ENCODE measurements at places on chromosomes 1 and 21.

GRCh38 chr1:68233202-68233601 is 879 bp upstream of the WLS start:
- no peak for DNase-seq

DNA sequence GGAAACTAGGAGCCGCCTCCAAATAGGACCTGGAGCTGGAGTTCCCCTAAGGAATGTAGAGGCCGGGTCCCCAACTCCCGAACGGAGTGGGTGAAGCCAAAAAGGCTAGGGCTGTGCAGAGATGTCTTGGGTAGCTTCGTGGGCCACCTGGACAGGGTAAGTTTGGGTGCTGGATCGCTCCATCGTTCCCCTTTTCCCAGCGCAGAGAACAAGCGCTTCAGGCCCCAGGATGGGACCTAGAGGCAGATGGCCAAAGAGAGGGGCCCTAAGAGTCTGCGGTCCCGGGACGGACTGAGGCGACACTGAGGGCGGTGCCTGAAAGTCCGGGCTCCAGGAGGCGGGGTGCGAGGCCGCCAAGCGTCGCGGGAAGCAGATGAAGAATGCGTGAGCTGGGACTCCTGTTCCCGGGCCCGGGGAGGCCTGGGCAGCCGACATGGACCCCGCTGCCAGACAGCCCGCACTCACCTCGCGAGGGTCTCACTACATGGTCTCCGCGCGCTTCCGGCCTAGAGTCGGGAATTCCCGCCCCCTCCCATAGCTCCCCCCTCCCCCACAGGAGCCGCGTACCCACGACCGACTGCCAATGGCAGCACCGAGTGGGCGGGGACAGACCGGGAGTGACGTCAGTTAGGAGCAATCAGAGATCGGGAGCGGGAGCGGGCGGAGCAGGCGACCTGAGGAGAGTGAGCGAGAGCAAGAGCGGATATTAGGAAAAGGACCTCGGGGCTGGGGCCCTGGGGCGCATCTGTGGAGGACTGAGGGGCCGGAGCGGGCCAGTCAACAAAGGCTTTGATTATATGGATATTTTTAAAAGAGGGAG is at the start of gene SLC39A1:
TSS of gene SLC39A1 (minus strand) at position 508 of the 820 bp plus-strand sequence. CDS start 822 bp downstream, outside the sequence.
- peak; percentile 97 for DNase-seq

- no peak for DNase-seq
Observed at GRCh38 chr1:44839576-44839975, 3.5 kb downstream of the PTCH2 start.

DNA sequence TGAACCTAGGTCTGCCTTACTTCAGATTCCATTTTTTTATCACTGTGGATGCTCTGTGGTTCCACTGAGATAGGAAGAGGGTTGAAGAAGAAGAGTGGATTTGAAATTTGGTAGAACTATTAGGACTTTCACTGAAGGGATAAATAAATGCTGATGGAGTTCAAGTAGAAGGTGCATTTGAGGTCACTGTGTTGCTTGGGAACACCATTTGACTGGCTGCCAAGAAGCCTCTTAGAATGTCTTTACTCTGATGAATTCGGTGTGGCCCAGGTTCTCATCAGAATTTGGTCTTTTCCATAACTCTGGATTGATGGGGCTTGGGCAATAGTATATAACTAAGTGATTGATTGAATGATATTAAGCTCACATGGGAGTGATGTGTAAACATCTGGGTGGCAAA is 11.9 kb downstream of the XPR1 start:
- no peak for DNase-seq

DNA sequence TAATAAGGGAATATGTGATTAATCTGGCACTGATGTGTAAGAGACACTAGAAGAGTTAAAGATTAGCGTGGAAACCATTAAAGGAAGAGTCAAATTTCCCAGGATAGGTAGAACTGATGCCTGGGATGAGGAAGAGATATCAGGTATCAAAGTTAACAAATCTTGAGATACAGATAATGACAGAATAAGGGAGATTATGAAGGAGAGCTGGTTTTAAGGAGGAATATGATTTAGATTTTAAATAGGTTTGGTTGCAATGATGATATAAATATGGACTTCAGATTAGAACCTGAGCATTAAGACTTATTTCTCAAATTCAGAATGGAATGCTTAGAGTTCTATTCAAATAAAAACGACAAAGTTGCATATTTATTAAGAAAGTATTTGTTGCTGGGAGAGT is 26.2 kb downstream of the MAGI3 start:
- no peak for DNase-seq

- DNase-seq = no peak
Observed at GRCh38 chr1:161350671-161351070, 17.0 kb downstream of the CFAP126 start.

DNA sequence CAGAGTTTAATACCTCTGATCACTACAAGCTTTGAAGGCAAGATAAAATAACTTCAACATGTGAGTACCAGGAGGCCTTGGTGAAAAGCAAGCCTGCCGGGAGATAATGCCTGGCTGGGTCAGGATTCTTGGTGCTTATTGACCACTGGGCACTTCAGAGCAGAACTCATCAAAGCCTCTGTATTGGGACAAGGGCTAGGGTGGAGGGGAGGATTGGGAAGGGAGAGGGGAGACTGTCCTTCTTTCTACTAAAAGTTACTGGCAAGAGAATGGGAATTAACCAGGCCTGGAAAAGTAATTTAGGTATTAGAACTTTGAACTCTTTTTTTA is 35.2 kb downstream of the NEK2 start:
- DNase-seq = no peak

DNA sequence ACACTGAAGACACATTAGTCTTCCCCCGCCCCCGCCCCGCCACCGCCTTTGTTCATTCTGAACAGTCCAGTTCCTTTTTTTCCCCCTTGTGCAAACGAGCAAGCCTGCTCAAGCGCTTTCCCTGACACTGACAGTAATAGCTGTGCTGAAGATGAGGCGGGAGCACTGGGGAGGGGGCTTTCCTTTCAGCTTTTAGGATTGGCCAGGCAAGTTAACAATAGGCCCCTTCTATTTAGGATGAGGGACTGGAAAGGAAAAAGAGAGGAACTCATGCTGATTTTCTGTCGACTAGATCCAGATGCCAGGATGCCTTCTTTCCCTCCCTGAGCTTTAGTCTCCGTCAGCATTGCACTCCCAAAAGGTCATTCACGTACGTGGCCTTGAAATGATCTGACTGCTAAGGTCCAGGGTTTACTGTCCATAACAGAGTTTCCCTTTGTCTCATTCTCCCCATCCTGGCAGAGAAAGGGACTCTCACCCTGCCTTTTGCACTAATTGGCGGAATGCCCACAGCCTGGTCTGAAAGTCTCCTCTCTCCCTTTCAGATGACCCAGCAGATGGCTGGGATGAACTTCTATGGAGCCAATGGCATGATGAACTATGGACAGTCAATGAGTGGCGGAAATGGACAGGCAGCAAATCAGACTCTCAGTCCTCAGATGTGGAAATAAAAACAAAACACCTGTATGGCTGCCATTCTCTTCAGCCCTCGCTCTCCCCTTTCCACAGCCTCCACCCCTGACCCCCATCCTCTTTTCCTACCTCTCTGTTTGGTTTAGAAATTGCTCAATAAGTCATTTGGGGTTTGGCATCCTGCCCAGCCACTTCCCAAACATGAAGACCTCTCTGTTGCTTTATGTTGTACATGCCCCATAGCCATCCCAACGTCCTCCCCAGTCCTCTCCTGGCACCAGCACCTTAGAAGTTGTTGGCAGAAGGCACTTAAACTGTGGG is 28.6 kb upstream of the ZFP69B start:
- no peak for DNase-seq

DNA sequence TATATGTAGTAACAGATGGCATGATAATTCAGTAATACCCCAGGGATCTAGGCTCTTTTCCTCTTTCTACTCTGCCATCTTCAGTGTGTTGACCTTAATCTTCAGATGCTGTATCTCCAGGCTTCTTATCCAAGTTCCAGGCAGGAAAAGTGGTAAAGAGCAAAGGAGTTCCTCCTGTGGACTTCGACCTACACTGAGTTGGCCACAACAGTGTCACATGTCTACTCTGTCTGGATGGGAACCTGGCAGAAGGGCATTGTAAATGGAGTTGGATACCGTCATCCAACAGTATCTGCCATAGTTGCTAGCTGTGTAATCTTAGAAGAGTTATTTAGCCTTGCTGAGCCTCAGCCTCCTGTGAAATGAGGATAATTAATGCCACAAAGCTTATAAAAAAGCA is 21.9 kb downstream of the IL23R start:
- DNase-seq = no peak

DNA sequence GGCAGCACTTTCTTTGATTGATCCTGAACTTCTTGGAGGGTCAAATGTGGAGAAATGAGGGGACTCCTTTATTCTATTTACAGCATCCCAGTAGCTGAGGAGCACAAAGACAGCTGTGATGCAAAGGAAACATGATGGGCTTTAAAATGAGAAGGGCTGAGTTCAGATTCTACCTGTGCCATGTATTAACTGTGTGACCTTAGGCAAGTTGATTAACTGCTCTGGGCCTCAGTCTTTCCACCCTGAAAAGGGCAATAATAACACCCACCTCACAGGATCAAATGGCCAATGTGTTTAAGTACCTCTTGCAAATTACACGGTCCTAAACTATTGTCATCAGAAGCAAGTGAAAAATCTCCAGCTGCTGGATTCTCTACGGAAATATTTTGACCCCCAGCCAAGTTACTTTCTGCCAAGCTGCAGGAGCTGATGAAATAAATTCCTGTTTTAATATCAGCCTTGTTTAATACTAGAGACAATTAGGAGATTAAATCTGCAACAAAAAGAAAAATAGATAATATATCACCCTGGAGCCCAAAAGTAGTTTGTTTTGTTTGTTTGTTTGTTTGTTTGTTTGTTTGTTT is 15.7 kb downstream of the TMEM81 start:
- DNase-seq = peak; percentile 4

DNA sequence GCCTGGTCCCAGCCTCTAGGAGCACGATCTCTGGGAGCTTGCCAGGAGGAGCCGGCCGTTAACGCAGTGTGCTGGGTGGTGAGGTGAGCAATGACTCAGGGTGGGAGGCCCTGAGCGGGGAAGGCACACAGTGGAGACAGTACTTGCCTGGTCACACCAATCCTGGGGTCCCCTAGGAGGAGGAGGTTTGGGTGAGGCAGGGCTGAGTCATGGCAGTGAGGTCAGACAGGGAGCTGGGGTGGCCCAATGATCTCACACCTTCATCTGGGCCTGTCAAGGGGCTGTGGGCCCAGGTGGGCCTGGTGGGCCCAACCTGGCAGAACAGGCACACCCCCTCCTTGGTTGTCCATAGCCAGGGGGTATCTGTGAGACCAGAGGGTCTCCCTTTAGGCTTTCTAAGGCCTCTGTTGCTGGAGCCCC is 8.6 kb upstream of the EDN2 start:
- no peak for DNase-seq

DNA sequence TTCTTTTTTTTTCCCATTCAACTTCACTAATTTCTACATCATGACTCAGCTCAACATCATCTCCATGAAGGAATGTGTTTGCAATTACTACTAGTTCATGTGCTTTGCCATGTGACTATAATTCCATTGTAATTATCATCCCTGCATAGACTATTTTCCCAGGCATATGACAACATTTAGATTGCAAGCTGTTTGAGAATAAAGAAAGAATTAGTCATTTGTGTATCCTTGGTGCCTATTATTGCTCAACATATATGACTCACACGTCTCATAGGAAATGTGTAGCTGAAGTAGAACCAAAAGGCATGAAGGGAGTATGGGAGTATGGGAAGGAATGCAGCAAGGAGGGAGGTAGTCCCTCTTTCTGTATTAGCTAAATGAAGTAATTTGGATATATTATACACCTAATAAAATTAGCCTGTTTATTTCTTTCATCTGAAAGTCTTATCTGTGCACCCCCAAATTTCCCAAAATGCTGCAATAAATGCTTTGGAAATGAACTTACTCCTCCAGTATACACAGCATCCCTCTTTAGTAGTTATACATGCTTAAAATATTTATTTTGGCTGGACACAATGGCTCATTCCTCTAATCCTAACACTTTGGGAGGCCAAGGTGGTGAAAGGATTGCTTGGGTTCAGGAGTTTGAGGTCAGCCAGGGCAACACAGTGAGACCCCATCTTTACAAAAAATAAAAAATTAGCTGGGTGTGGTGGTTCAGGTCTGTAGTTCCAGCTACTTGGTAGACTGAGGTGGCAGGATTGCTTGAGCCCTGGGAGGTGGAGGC is 316.9 kb upstream of the ADGRL4 start:
- no peak for DNase-seq

DNA sequence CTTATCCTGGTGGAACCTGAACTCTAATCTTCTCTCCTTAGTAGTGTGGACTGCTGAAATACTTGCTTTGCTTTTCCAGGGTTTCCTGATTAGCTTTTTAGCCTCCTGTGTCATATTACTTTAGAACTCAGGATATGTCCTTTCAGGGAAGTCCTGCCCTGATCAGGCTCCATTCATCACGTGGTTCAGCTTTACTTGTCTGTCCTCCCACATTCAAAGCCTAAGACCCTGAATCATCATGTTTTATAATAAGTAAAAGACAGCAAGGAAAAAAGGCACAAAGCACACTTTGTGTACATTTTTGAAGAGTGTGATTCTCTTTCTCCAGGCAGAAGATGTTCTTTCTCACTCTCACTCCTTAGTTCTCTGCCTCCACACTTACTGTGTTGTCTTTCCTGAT is 70.6 kb downstream of the PATJ start:
- DNase-seq = no peak

DNA sequence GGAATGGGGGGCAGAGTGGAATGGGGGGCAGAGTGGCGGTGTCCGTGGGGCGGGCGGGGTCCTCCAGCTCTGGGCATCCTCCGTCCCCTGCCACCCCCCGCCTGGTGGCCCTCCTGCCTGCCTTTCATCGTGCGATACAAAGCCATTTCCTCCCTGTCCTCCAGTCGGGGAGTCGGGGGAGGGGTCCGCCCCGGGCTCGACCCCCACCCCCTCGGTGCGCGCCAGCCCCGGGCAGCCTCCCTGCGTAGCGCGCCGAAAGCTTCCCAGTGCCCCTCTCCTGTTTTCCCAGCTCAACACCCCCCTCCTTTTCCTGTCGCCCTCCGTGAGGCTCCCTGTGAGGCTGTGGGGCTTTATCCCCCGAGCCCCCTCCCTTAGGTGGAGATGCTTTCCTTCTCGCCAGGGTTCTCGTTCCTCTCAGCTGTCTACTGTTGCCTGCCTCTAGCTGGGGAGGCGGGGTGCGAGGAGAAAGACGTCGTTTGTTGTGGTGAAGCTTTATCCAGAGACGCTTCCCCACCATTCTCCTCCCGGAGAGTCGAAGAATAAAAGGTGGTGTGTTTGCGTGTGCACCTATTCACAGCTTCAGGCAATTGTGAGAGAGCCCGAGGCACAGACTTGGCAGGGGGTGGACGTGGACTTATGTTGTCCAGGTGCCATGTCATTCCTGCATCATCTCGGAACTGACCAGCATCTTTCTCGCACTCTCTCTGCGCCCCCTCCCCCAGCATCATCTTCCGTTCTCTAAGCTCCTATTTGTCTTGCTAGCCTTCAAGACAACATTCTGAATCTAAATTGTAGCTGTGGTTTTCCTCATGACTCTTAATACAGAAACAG is 848 bp downstream of the DNM3 start:
- DNase-seq = peak; percentile 69

DNA sequence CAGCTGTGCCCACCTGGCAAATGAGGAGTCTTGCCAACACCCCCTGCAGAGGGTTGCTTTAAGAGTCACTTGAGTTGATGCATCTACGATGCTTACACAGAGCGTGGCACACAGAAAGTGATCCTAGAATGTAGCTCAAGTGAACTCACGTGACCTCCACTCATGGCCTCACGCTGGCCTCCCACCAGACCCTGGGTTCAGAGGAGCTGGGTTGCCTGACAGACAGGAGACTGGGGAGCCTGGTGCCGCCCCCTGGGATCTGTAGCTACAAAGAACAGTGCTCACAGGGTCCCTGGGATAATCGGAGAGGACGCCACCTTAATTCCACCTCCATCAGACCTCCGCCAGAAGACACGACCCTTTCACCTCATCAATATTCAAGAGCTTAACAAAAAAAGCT is 81.4 kb upstream of the CASZ1 start:
- DNase-seq = no peak

- no peak for DNase-seq
Observed at GRCh38 chr1:205561501-205562203, 57.2 kb downstream of the CDK18 start.
